ENCODE measurements at places on chromosomes 1 and 21. TPM values are rescaled to one million over a fixed set of nuclear protein-coding genes. Genes with fewer than 3 reads are reported as not detected.

Gene CD53
- not detected for polyA plus RNA-seq

Gene SPATA46
- polyA plus RNA-seq, result not detected

Gene REN
- not detected for polyA plus RNA-seq

Gene TFF2
- polyA plus RNA-seq, result not detected

Gene RSPH1
- polyA plus RNA-seq, result 0.87 TPM

Gene SFPQ
- 363 TPM for polyA plus RNA-seq

Gene PCP4
- not detected for polyA plus RNA-seq

Gene OR10K2
- not detected for polyA plus RNA-seq

Gene TSSK3
- polyA plus RNA-seq, result 0.37 TPM

Gene CLDN17
- not detected for polyA plus RNA-seq

Gene OVAAL
- 0.12 TPM for polyA plus RNA-seq

Gene NGF
- 1.6 TPM for polyA plus RNA-seq

Gene STXBP3
- polyA plus RNA-seq, result 31.7 TPM

Gene MPZ
- 0.17 TPM for polyA plus RNA-seq

Gene USP24
- 17.4 TPM for polyA plus RNA-seq

Gene OR6K3
- not detected for polyA plus RNA-seq

Gene HMGCS2
- not detected for polyA plus RNA-seq

Gene MAP10
- polyA plus RNA-seq, result 2.5 TPM

Gene IQCC
- polyA plus RNA-seq, result 1.8 TPM

Gene NVL
- polyA plus RNA-seq, result 21.9 TPM

Gene HENMT1
- polyA plus RNA-seq, result 6.8 TPM

Gene CACNA1S
- not detected for polyA plus RNA-seq

Gene SELP
- polyA plus RNA-seq, result not detected
